ENCODE measurements at places on chromosomes 6 and 20.

DNA sequence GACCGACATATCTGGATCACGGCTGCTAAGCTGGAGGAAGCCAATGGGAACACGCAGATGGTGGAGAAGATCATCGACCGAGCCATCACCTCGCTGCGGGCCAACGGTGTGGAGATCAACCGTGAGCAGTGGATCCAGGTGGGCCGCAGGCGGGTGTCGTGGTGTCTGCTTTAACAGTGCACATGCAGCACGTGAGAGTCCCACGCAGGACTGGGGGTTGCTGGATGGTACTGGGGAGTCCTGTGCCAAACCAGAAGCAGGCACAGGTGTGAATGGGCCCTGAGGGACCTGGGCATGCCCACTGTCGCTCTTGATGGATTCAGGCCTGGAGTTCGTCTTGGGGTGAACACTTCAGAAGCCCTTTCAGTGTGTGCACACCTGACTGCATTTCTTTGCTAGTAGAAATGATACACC lies 24.6 kb upstream of the C20orf204 start:
- no peak for DNase-seq

DNA sequence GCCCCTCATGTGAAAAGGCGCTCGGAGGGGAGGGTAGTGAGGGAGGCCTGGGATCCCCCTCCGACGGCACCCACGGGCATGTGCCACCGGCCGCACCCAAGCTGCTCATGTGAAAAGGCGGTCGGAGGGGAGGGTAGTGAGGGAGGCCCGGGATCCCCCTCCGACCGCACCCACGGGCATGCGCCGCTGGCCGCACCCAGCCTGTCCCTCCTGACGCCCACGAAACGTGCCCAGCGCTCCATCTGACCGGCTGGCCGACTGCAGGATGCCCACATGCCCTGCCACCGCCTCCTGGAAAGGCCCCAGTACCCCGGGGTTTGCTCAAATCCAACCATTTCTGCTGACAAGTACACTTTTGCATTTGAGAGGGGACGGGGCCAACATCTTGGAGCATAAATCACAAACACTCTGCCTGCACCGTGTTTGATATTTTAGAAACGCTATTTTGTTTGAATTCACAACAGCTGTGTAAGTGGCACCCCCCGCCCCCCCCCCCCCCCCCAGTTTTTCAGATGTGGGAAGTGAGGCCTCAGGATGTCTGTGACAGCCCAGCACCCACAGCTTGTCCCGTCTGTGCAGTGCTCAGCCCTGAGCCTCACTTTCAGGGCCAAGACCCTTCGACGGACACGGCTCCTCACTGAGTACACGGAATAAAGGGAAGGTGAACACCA lies 34.1 kb downstream of the SLC2A4RG start:
- DNase-seq: no peak

- no peak for DNase-seq
These were observed 83.3 kb downstream of the TAF4 start for GRCh38 chr20:61982191-61982950.

- DNase-seq: peak; percentile 45
These were observed 11.2 kb downstream of the TRIM31 start for GRCh38 chr6:30101444-30102413.

DNA sequence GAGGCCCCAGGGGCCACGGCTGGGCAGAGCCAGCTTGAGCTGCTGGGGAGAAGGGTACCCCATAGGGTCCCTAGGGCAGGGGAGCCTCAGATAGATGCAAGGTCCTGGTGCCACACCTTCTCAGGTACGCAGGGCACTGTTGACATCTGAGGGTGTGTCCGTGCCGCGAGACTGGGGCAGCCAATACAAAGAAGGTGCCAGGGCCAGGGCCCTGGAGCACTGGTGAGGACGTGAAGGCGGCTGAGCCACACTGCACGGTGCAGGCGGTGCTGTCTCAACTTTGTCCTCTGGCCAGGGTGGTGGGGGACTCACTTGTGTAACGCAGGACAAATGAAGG lies 649 bp upstream of the LRRC73 start:
- DNase-seq: no peak

DNA sequence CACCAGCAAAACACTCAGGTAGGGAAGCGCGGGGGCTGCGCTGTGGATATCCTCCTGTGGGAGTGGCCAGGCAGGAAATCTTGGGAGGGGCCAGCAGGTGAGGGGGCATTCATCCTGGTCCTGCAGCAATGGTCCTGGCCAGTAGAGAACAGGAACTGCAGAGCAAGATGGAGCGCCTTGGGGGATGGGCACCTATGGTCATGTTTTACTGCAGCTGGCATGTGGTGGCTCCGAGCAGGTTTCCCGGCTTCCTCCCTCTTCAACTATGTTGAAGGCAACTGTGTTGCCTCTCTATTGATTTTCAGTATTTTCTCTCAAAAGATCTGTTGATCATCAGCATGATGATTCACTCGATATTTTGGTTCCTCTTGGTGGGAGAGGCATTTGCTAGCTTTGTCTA lies 70.9 kb downstream of the SNAP91 start:
- DNase-seq: no peak

DNA sequence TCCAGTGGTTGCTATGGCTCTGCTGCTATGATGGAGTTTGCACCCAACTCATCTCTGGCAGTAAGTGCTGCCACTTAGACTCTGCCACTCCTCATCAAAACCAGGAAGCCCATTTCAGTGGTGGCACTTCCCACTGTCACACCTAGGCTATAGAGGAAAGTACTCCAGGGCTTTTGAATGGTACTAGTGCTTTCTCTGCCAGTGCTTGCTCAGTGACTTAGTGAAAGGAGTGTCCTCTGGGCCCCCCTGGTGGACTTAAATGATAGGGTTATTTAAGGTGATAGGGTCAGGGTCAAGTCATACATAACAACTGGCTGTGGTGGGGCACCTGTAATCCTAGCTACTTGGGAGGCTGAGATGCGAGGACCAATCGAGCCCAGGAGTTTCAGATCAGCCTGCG lies 22.8 kb downstream of the FITM2 start:
- DNase-seq: no peak

GRCh38 chr6:27168586-27169443 lies 78.7 kb upstream of the PRSS16 start:
- no peak for DNase-seq

DNA sequence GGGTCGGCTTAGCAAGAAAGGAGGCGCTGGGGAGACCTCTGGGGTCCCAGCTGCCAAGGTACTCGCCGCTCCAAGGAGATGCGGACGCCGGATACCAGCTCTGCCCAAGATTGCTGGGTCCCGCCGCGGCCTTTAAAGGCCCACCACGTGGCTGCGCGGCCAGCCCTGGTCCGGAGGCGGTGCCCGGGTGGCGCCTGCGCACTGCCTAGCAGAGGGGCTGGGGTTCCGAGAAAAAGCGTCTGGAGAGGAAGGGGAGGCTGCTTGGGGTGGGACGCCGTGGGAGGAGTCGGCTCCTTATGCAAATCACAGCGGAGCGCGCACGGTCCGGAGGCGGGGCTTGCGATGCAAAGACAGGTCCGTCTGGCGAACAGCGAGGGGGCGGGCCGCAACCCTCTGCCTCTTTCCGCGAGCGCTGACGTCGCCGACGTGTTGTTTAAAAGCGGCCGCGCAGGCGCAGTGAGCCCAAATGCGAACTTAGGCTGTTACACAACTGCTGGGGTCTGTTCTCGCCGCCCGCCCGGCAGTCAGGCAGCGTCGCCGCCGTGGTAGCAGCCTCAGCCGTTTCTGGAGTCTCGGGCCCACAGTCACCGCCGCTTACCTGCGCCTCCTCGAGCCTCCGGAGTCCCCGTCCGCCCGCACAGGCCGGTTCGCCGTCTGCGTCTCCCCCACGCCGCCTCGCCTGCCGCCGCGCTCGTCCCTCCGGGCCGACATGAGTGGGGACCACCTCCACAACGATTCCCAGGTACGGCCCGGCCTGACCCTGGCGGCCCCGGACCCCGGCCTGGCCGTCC lies at the start of gene TOP1:
Gene TOP1 (plus strand): TSS at position 464 of the 791 bp plus-strand sequence. CDS start 246 bp downstream, at position 710.
- peak; percentile 98 for DNase-seq

GRCh38 chr6:36735110-36736071 lies 37.8 kb downstream of the RAB44 start:
- no peak for DNase-seq

- no peak for DNase-seq
These were observed 13.7 kb downstream of the SRSF3 start for GRCh38 chr6:36607683-36608386.

DNA sequence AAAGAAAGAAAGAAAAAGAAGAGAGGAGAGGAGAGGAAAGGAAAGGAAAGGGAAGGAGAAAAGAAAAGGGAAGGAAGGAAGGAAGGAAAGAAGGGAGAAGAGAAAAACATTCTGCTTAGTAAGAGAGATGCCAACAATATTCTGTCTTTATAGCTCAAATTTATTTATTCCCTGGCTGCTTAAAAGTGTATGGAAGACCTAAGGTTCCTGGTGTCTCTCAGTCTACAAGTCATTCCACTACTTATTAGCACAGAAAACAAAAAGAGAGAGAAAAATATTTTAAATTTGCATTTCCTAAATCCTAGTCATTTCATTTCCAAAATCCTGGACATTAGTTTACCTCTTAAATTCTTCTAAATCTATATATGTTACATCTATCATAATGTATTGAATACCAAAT lies 53.6 kb upstream of the GJE1 start:
- DNase-seq: no peak

- DNase-seq: no peak
These were observed 62.0 kb upstream of the BCLAF1 start for GRCh38 chr6:136351518-136352110.

DNA sequence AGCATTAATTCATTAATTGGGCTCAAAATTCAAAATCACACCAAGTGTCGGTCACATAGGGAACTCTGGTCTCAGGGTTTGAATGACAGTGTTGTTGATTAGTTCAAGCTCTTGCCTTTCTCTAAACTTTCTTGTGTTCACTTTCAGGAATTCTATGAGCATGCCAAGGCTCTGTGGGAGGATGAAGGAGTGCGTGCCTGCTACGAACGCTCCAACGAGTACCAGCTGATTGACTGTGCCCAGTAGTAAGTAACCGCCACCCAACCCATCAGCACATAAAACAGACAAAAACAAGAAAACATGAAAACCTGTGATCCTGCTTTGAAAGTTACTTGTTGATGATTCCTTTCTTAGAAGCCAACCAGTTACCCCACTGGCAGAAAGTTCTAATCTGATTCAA lies 52.7 kb downstream of the GNAS start:
- no peak for DNase-seq

- DNase-seq: peak; percentile 47
These were observed 56.7 kb downstream of the TRIM27 start for GRCh38 chr6:28867086-28867409.

DNA sequence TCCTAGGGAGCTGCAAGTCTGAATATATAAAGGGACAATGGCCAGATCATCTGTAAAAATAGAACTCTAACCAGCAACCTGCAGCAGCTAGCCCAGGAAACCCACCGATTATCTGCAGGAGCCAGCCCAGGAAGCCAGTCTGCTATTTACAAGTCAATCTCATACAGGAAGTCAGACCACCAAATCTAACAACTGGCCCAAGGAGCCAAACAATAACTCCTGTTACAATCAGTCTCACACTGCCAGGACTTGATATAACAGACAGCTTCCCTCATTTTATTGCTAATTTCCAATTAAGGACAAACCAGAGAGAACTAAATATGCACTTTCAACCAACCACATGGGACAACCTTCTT lies 14.4 kb upstream of the RIN2 start:
- DNase-seq: no peak

GRCh38 chr6:52340603-52340880 lies 21.4 kb upstream of the PAQR8 start:
- DNase-seq: no peak

DNA sequence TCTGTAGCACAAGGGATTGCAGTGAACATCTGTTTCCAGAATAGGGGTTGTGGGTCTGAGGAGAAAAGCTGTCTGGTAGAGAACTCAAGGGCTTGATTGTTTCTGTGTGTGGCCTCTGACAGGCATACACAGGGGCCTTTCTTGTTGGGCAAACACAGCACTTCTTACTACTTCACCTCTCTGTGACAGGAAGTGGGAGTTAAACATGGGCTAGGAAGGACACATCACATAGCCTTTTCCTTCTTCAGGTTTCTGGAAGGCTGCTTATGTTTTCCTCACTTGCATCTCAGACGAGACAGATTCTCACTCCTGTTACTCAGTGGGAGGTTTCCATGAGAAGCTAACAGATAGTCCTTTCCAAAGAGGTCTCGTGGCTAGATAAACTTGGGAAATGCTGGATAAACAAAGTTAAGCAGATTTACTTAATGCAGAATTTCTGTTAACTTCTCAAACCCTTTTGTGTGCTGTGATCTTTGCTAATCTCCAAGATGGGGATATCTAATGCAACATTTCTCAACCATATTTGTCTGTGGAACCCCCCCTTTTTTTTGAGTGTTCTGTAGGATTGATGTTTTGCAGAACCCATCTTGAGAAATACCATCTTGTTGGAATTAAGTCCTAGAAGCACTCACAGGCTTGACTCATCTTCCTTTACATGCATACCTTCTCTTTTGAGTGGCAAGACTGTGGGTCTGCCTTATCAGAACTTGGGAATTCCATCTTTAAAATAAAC lies 41.9 kb upstream of the RNF8 start:
- DNase-seq: no peak

GRCh38 chr6:13794184-13794583 lies 20.2 kb downstream of the MCUR1 start:
- no peak for DNase-seq

DNA sequence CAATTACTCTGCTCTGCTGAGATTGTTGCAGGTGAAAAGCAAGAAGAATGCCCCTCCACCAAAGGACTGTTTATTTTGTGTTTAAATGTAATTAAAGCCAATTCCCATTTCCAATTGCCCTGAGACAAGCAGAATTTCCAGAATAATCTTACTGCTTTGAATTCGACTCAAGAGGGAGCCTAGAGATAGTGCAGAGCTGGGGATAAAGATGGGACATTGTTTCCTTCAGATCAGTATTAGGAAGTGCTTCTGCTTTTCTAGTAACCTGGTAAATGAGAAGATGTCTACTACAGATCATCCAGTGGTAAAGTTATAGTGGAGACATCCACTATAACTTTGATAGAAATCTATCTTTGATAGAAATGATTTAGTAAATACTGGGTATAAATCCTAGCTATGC lies 326.9 kb downstream of the UBE3D start:
- no peak for DNase-seq

- DNase-seq: no peak
These were observed 68.5 kb upstream of the SASH1 start for GRCh38 chr6:148273962-148274752.

GRCh38 chr6:101668496-101669030 lies 275.1 kb downstream of the GRIK2 start:
- DNase-seq: no peak

- no peak for DNase-seq
These were observed 39.6 kb upstream of the MLN start for GRCh38 chr6:33843131-33844121.

- no peak for DNase-seq
These were observed at the start of gene LHFPL5 for GRCh38 chr6:35804996-35805736. LHFPL5 (plus strand) TSS chr6:35805352; CDS start chr6:35805671, 319 bp downstream.

- DNase-seq: no peak
These were observed 70.0 kb upstream of the FRMD1 start for GRCh38 chr6:168149015-168149414.

Measured in DMS 273 treated with DMSO at 0.1 percent for 48 hours (cell line).